ENCODE measurements at places on chromosomes 16 and 17.

GRCh38 chr17:45222014-45222288 is 266 bp downstream of the FMNL1 start:
- no peak for DNase-seq

DNA sequence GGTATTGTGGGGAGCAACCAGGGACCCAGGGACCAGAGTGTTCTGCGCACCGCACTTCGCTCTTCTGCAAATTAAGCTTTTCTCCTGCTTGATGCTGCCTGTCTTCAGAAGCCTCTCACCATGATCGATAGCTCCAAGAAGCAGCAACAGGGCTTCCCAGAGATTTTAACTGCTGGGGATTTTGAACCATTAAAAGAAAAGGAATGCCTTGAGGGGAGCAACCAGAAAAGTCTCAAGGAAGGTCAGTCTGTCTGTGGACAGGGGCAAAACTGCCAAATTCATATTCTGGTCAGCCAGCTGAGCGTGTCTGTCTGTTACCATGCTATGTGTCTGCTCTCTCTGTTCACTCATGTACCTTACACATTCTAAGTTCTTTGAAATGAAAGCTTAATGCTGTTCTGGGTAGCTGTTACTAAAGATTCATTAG is 115.7 kb downstream of the MRTFB start:
- DNase-seq, result no peak

GRCh38 chr16:69410219-69410990 is 14.0 kb upstream of the CYB5B start:
- no peak for DNase-seq

- DNase-seq, result no peak
Measured at GRCh38 chr17:18064053-18064452, 23.7 kb upstream of the DRG2 start.

DNA sequence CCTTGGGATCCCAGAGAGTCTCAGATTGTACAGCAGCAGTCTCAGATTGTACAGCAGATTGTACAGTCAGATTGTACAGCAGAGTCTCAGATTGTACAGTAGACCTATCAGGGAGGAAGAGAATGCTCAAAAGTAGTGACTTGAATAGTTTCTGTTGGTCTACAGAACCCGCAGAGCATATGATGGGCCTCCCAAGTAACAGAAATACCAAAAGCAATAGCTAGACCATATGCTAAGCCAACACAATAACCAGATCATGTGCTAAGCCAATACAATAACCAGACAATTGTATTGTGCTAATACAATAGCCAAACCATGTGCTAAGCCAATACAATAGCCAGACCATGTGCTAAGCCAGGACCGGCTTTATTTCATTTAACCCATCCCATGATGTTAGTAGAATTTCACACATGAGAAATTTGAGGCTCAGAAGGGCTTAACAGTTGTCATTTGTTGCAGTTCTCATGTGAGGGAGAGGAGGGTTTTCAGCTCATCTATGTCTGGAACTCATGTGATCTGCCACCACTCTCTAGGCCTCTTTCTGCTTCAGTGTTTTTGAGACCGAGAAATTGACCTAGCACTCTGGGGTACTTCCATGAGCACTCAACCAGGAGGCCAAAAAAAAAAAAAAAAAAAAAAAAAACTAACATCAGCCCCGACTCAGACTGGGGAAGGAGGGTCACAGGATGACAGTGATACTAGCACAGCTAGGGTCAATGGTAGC is 144.0 kb downstream of the SOX9 start:
- no peak for DNase-seq

DNA sequence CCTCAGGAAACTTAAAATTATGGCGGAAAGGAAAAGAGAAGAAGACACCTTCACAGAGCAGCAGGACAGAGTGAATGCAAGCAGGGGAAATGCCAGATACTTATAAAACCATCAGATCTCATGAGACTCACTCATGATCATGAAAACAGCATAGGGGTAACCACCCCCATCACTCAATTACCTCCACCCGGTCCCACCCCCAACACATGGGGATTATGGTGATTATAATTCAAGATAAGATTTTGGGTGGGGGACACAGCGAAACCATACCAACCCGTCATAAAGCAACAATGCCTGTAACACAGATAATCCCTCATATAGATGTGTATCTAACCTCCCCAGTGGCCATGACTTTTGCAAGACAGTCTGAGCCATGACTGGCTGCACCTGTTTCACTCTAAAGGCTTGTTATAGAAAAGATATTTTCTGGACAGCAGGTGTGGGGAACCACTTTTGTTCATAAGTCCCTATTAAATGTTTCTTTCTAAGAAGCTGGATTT is 7.0 kb upstream of the GSDMA start:
- no peak for DNase-seq

GRCh38 chr17:27915709-27916108 is 22.5 kb upstream of the LYRM9 start:
- no peak for DNase-seq

GRCh38 chr17:77881545-77881944 is 77.0 kb upstream of the TNRC6C start:
- no peak for DNase-seq

DNA sequence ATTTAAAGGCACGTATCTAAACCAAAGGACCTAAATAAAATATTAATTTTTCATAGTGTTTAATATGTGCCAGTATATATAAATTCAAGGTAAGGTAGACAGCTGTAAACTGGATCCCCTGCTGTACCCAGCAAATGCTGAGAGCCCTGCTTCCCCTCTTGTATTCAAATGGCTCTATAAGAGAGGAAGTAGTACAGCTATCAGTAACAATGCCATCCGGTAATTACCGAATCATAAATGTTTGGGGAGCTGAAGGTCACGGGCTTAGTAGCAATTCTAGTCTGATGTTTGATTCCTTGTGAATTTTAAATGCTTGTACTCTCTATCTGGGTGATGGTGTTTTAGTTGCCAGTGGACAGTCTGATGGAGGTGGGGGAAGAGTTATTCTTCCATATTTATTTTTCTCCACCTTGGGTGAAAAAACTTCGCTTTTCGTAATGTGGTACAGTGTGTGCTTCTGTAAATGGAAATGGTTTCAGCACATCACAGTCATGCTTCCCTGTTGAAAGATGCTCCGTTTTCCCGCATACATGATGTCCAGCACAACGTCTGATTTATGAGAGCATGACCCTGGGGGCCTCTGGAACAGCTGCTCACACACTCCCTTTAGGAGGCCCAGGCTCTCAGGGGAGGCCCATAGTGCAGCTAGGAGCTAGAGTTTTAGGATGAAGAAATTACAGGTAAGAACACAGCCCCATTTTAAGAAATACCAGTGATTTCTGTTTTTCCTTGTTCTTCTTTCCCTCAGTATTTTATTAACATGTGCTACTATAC is 423.9 kb downstream of the WWOX start:
- DNase-seq, result no peak
